ENCODE measurements at places on chromosomes 4 and X.
A peak's percentile ranks its signal among the peaks of the same experiment; 100 is the strongest.

DNA sequence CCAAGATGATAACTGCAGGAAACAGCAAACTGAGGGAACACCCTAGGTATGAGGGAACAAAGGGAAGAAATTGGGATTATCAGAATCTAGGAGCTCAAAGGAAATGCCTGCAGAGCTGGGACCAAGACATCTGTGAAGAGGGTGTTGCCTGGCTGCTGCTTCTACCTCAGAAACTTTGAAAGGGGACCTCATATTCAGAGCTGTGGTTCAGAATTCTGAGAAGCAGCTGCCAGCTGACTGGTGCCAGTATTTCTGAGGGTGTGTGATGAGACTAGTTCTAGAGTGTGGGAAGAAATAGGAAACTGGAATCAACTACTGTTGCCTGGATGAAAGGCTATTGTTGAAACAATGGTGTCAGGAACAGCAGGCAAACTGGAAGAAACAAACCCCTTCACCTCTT lies 8.5 kb downstream of the FAAH2 start:
- DNase-seq: no peak

GRCh38 chr4:3523146-3523627 lies 9.0 kb downstream of the LRPAP1 start:
- no peak for DNase-seq

DNA sequence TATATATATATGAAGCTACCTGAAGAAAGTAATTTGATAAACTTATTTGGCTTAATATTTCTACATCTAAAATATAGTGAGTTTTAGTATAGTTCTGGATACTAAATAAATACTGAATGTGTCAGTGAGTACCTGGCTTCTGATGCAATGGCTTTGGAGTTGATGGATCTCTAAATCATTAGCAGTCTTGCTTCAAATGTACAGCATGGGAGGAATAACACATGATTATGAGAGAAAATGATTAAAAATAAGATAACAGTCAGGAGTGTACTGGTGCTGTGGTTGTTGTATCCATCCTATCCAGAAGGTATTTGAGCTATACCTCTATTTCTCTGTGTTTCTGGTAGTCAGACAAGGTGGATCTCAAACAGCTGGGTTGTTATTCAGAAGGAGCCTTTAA lies 641.3 kb downstream of the TRAM1L1 start:
- no peak for DNase-seq

GRCh38 chr4:109007976-109008375 lies 245.1 kb upstream of the ETNPPL start:
- DNase-seq: no peak

GRCh38 chrX:115029869-115030570 lies 12.6 kb upstream of the IL13RA2 start:
- DNase-seq: no peak

DNA sequence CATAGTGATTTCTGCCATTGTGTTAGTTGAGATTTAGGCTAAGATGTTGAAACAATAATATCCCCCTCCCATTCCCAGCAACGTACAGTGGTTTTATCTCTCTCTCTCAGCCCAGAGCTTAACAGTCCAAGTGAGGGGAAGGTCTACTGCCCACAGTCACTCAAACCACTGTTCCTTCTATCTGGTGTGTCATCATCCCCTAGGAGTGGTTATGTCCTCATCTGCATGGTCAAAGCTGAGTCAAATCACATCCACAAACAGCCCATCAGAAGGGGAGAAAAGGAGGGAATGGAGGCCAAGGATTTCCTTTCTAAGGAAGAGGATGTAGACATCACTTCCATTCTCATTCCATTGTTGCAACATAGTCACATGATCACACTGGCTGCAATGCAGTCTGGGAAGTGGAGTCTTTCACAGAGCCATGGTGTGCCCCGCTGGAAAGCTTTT lies 42.8 kb upstream of the CHRNA9 start:
- DNase-seq: no peak

DNA sequence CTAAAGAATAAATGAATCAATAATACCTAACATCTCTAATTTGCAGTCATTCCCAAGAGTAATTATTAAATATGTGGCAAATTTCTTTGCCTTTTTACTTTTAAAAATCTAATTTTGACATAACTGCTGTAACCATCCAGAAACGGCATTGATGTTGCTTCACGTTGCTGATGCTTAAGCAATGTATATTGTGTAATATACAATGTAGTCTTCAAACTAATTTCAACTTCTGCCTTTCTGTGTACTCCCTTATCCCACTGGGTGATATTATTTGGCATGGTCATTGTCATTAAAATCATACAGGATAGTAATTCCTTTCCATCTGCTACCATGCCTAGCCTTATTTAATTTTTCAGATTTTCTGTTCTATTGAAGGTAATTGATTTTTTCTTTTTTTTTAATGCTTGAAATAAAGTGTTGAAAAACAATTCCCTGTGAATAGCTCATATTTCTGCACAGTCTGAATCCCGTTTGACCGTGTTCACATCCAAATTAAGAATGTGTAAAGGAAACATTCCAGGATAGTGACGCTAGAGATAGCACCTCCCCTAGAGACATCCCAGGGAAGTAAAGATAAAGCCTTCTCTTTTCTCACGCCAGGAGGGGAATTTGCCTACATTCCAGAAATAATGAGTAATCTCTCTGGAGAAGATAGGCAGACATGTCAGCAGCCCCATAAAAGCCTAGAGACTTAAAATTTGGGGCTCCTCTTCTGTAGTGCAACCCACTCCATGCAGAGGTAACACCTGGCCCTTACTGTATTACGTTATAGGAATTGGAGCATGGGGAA lies 8.6 kb downstream of the FAM200B start:
- no peak for DNase-seq

- no peak for DNase-seq
These were observed 411.3 kb upstream of the RASGEF1B start for GRCh38 chr4:81883004-81883403.

- DNase-seq: no peak
These were observed 596.7 kb downstream of the FAT4 start for GRCh38 chr4:125911481-125911880.

- DNase-seq: peak; percentile 76
These were observed 76.0 kb downstream of the INTS6L start for GRCh38 chrX:135596495-135596894.

DNA sequence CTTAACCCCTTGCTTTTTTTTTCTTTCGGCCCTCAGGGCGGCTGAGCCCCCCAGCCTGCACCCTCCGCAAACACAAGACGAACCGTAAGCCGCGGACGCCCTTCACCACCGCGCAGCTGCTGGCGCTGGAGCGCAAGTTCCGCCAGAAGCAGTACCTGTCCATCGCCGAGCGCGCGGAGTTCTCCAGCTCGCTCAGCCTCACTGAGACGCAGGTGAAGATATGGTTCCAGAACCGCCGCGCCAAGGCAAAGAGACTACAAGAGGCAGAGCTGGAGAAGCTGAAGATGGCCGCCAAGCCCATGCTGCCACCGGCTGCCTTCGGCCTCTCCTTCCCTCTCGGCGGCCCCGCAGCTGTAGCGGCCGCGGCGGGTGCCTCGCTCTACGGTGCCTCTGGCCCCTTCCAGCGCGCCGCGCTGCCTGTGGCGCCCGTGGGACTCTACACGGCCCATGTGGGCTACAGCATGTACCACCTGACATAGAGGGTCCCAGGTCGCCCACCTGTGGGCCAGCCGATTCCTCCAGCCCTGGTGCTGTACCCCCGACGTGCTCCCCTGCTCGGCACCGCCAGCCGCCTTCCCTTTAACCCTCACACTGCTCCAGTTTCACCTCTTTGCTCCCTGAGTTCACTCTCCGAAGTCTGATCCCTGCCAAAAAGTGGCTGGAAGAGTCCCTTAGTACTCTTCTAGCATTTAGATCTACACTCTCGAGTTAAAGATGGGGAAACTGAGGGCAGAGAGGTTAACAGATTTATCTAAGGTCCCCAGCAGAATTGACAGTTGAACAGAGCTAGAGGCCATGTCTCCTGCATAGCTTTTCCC lies 3.4 kb downstream of the MSX1 start:
- DNase-seq: peak; percentile 35

DNA sequence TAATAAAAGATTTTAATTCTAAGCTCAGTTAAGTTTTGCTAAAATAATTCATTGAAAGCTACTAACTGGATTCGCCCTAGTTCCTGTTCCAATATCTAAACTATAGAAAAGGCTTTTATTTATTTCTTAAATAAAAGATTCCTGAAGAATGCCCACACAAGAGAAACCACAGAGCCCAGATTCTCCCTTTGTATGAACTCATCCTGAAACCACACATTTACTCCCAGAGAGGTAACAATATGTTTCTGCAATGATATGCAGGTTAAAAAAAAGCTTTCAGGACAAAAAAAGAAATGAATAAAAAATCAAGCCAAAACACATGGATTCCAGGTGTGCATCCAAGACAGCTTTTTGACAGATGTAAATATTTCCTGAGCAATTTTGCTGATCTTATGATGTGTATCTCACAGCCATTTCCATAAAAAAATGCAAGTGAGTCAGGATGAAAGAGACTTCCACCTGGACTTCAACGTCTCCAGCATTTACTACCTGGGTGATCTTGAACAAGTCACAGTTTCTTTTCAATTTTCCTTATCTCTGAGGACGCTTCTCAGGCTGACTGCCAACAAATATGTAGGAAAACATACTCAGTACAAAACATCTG lies 234.4 kb upstream of the FAT1 start:
- no peak for DNase-seq
